ENCODE measurements at places on chromosomes 3 and 15.

DNA sequence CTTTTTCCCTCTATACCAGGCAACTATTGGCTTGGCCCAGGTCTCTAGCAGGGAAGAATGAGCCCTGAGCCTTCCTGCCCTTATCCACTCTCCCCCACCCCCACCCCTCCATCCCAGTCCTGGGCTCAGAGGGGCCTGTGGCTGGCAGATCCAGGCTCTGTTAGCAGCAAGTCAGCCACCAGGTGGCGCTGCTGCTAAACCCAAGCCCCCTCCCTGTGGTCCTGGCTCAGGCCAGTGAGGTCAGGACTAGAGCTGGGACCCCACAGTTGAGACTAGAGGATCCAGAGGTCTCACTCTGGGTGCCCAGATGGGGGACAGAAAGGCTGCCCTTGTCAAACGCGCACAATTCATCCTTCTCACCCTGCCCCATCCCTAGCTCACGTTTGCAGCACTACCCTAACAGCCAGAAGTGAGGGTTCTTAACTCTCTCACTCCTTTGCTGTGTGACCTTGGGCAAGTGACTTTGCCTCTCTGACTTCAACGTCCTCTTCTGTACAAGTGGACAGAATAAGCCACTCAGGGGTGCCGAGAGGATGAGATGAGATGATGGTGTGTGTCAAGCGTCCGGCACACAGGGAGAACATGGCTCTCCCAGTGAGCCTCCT lies 46.8 kb upstream of the SLC6A1 start:
- no peak for DNase-seq

GRCh38 chr3:172402090-172402489 lies 46.2 kb downstream of the GHSR start:
- no peak for DNase-seq

DNA sequence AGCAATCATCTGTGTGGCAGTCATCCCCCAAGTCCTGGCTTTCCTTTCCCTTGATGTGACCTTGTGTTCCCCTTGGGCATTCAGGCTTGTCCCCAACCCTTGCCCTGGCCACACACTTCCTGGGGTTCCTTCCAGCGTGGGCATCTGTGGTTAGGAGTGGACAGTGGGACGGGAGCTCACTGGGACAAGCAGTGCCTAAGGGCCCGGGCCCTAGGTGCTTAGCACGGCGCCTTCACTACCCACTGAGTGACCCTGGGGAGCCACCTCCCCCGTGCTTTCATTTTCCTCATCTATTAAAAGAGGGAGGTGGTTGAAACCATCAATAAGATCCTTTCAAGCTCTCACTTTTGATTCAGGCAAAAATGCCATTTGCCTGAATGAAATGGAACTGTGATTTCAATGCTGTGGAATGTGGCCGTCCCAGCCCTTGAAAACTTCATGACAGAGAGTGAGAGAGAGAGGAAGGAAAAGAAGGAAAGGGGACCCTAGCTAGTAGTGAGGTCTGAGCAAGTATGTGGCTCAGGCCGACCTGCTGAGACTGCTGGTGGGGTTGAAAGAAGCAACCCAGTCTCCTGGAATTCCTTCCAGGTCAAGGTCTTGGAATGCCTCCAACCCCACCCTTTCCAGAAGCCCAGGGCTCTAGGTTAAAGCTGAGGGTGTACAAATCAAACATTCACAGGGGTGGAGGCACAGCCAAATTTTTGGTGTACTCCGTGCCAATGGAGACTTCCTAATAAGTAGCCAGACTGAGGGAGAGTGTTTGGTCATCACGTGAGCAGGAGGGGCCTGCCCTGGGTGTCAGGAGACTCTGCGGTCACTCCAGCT lies 302.9 kb downstream of the TLE3 start:
- DNase-seq = no peak

GRCh38 chr15:41554915-41555314 lies 4.1 kb upstream of the TYRO3 start:
- DNase-seq = no peak

GRCh38 chr3:54212723-54213122 lies 90.4 kb downstream of the CACNA2D3 start:
- no peak for DNase-seq

- DNase-seq = no peak
Measured at GRCh38 chr3:181690769-181691168, 21.0 kb upstream of the SOX2 start.

DNA sequence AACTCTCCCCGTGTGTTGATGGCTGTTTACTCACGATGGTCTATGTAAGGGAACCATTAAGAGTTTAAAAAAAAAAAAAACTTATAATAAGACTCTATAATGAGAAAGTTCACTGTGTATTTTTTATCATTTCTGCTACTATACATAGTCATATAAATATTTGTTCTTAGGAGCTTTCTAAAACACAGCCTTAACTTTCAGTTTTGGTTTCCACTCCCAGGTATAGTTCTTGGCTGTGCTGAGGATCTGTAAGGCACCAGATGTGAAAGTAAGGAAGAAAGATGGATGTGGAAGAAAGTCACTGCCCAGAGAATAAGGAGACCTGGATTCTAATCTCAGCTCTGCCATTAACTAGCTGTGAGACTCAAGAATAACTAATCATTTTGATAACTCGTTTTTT lies 101.9 kb upstream of the THBS1 start:
- DNase-seq = no peak

GRCh38 chr15:48794697-48795134 lies 16.2 kb downstream of the CEP152 start:
- DNase-seq = no peak

- no peak for DNase-seq
Measured at GRCh38 chr3:101292027-101292426, 28.3 kb downstream of the IMPG2 start.

DNA sequence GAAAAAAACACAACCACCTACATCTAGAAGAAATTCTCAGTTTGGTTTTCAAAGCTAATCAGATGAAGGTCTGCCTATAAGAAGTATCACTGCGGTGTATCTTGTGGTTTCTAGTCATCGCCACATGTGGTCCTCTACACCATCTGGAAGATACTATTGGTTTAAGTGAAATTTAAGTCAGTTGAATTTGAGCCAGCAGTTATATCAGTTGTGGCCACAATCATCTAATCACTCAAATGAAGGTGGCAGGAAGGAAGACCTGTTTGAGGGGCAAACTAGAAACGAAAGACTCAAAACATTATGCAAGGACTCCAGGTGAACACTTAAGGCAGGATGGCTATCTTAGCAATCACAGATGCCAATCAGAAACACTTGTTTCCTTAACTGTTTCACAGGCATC lies 48.7 kb downstream of the ETV5 start:
- no peak for DNase-seq

- no peak for DNase-seq
Measured at GRCh38 chr3:182746959-182747358, 46.3 kb upstream of the ATP11B start.

DNA sequence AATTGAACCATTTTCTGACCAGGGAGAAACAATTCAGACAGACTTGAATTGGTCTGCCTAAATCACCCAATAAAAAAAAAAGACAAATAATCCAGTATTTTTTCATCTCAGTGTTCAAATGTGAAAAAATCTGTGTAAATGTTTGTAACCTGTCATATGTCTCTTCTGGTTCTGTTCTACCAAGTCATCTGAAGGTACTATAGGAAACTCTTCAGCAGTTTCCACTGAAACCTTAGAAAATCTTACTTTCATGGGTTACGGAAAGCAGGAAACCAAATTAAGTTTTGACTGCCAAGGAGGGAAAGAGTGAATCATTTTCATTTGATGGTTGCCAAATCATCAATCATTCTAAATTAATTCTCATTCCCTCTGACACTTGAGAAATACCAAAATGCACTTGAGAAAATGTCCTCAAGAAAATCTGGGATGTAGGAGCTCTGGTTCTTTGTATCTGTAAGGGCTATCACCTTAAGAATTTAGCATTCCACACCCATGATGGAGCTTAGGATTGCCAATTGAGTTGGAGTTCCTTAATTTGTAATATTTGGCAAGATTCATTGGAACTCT lies 278.2 kb upstream of the KCNH8 start:
- no peak for DNase-seq

- DNase-seq = no peak
Measured at GRCh38 chr15:80990955-80991354, 1.3 kb upstream of the MESD start.
